Effector CD4-positive, alpha-beta T cell (primary cell): ENCODE measurements at places on chromosomes 6 and 20.

DNA sequence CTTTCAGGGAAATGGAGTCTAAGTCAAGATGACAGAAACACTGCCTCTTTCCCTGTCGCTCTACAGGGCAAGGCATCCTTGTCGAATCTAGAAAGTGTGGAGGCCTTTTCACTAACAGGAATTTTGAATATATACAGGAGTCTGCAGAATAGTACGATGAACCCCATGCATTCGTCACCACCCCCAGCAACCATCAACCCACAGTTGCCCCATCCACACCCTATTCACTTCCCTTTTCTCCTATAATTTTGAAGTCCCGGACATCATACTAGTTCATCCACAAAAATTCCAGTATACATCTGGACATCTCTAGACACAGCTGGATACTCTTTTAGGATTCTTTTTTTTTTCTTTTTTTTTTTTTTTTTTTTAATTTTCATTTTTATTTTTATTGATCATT lies 80.7 kb upstream of the RIN2 start:
- no peak for DNase-seq

GRCh38 chr6:169328112-169328801 lies 74.6 kb upstream of the THBS2 start:
- no peak for DNase-seq

GRCh38 chr6:80531681-80532619 lies 425.5 kb downstream of the BCKDHB start:
- DNase-seq, result no peak

GRCh38 chr6:160431226-160431625 lies 83.0 kb downstream of the SLC22A3 start:
- DNase-seq, result no peak

DNA sequence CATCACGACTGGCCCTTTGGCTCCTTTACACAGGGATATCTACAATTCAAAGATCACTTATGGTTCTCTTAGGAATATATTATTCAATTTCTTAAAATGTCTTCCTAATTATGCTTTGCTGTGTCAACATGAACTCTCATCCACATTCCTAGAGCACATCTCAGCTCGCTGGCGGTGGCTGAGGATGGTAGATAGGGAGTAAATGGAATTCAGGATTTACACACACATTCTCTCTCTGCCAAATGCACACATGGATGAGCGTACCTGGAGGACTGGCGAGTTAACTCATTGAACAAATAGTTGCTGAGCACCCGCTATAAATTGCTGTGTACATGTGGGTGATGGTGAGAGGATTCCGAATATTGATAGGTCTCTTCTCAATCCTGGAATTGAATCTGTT lies 4.8 kb upstream of the MRPS10 start:
- DNase-seq, result no peak

DNA sequence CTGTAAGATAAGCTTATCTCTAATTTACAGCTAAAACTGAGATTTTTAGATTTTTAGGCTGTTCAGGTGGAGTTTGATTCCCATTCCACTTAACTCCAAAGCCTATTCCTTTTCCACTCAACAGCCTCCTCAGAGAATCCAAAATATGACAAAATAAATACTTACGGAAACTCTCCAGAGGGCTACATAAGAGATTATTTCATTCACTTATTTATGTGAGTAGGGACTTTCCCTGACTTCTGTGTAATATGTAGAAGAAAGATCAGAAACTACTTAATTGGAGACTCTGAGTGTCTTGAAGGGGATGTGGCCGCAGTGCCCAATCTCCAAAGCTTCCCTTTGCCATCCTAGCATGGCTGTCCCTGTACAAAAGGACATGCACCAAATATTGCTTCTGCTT lies 72.1 kb upstream of the ISM1 start:
- no peak for DNase-seq

- DNase-seq, result no peak
Observed at GRCh38 chr6:14035071-14035847, 82.3 kb upstream of the CD83 start.

DNA sequence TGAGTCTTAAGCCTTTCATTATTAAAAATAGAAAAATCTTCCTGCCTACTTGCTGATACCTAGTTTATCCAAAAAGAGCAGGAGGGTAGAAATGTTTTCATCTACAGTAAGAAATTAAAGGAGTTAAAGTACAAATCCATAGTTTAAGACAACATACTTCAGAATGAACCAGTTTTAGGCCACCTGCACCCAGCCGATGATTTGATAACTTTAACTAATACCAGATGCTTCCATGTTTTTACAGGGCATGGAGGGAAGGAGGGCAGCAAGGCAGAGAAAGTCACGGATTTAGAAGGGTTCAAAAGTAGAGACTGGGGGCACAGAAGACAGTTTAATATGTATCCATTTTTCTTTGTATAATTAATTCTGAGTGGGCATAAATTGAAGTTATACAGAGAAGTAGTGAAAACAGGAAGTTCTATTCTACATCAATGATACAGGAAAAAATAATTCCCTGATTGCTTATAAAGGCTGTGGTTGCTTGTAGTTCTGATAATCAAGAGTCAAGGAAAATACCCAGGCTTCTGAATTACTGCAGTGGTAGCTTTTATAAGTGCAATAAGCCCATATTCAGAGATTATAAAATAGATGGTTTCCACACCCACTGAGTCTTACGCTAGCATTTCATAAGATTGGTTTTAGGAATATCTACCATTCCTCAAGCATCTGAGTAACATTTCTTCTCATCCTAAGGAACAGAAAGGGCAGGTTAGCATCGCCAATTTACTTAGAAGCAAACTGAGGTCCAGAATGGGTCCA lies 72.0 kb downstream of the GMDS start:
- DNase-seq, result no peak

DNA sequence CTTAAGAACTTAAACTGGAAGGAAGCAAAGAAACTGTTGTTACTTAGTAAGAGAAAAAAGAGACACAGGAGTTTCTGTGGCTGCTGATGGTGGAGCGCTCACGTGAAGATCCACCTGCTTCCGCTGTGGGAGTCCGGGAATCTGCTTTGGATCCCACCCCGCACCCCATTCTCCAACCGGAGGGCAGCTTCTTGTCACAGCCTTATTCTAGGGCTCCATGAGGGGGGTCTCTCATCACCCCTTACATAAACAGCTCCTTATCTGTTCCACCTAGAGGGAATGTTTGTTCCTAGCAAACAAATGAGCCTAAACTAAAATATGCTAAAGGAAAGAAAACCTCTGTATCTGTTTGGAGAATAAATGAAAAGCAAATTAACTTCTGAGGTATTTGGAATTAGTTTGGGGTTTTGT lies 280.5 kb downstream of the QKI start:
- DNase-seq, result no peak

DNA sequence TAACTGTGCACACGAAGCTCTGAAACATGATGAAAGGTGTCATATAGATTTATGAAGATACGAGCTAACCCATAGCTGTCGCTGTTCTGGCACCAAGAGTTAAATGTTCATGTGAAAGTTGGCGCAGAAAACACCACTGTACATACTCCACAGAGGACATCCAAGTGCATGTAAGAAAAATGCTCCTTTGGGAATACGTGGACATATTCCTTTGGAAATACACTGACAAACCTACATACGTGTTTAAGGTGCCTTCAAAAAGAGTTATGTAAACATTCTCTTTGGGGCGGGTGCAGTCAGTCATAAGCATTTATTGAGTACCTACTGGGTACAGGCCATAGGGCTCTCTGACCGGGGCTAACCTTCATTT lies 723 bp upstream of the ARID1B start:
- no peak for DNase-seq

GRCh38 chr20:61162451-61162850 lies 89.6 kb upstream of the CDH4 start:
- DNase-seq, result no peak

DNA sequence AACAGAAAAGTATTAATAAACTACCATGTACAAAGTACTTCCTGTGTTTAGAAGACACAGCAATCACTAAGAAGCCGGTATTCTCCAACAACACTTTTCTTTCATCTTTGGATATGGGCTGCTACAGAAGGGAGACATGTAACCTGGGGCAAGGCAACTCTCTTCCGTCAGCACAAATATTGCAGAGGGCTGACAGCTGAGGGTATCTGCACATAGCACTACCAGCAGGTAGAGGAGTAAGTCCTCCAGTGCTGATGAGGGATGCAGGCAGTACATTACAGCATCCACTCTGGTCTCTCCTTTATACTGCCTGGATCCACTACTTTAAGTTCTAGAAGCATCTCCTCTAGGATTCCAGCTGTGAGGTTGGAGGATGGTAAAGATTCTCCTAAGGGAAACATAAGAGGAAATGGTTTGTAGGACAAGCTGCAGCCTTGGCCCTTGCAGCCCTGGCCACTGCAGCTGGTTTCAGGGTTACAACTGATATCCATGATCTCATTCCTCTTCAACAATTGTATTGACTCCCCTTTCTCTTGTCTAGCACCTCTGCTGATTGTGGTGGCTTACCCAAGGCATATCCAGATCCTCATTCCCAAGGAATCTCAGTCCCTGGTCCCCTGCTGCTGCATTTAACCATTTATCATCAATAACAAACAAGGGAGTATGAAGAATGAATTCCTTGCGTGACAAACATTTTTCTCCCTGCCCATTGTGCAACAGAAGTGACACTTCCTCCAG lies 110.7 kb upstream of the ADGRF1 start:
- no peak for DNase-seq

GRCh38 chr6:119830069-119830468 lies 480.5 kb upstream of the MAN1A1 start:
- no peak for DNase-seq

GRCh38 chr6:117404548-117404947 lies 21.2 kb downstream of the ROS1 start:
- DNase-seq, result no peak

- no peak for DNase-seq
Observed at GRCh38 chr6:70666706-70667105, 977 bp upstream of the SMAP1 start.

GRCh38 chr20:38342713-38343310 lies 3.5 kb upstream of the LBP start:
- no peak for DNase-seq

DNA sequence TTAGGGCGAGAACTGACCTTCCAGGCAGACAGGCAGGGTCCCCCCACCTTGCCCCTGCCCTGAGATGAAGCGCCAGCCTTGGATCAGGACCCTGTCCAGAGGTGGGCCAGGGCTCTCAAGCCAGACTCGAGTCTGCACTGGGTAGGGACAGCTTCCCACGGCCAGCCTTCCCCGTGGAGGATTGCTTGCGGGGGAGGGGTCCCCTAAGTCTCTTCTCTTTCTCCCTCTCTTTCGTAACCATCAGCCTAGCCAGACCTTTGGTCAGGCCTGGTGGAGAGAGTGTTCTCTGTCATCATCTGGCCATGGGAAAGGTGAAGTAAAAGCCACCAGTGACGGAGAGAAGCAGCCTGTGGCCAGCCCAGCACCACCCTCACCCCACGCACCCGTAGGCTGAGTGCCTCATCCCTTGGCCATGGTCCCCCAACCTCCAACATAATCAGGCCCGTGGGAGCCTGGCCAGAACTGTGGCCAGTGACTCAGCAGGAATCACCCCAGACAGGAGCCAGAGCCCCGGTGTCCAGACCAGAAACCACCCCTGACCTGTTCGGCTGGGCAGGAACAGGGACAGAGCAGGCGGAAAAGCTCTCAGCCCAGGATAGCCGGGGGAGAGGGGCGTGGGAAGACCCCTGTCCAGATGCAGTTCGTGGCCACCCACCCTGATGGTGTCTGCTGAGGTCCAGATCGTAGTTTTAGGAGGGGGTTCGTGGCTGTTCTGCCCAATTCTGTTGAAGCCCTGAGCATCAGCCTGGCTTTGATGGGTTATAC lies 47.1 kb downstream of the SNAI1 start:
- no peak for DNase-seq

- DNase-seq, result no peak
Observed at GRCh38 chr6:120894077-120894476, 440.2 kb downstream of the TBC1D32 start.

GRCh38 chr6:47532981-47533585 lies 55.5 kb downstream of the CD2AP start:
- DNase-seq, result no peak

DNA sequence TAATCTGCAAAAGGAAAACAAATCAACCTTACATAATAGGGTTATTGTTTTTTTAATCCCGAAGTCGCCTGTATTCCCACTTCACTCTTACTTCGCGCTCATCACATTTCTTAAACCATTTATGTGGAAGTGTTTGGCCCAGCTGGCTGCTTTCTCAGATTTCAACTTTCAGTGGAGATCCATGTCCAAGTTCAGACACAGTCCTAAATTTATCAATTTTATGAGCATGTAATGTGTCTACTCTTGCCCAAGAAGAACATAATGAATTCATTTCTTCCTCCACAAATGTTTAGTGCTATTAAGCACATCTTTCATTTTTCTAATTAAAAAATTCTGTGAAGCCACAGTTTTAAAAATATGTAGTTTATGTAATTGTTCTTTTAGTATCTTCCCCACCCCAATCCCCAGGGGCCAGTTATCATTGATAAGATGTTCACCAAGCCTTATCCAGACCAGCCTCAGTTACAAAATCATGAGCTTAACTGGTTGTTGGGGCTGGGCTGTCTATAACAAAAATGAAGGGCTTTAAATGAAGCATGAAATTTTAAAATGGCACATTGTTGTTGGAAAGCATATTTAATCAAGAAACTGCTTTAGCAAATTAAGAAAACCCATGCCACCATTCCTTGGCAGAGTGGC lies 151.7 kb downstream of the UST start:
- no peak for DNase-seq

DNA sequence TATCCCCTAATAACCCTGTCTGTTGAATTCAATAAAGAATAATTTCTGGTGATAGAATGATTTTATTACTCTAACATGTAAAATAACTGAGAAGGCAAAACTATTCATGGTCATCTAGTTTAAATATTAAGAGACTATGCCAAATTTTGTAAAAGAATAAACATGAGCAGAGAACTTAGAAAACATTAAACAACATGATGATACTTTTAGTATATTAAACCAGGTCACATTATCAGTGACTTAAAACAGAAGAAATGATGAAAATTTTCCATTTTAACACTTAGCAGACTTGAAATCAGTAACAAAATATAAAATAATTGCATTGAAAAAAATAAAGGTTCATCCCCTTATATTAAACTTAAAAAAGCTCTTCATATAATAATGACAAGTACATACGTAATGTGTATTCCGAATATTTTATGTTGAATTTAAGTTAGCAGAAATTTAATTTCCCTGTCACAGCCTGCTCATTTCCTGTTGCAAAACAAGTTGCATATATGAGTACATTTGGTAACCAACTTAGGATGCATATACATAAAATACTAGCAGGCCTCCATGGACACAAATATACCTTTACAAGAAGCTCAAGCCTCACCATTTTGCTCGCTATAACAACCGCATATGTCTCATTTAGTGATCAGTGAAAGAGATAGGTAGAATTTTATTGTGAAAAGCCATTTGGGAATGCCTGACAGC lies 40.6 kb downstream of the DTNBP1 start:
- no peak for DNase-seq

GRCh38 chr20:38150335-38151170 lies 14.5 kb downstream of the TGM2 start:
- no peak for DNase-seq

DNA sequence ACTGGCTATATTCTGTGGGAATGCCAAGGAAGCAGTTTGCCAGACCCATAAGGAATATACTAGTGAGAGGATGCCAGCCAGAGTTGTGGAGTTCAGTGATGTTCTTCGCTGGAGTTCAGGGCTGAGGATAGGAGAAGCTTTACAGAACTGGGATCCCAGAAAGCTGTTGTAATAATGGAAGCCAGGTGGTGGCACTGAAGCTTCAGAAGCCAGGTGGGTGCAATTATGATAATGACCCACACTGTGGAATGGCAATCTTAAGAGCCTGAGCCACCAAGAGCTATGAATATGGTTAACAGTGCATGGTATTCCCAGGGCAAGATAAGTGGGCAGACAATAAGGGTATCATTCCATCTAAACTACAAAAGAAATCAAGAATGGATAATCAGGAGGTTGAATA lies 25.1 kb upstream of the ENPP1 start:
- no peak for DNase-seq

GRCh38 chr6:151701911-151702562 lies 105.4 kb upstream of the ESR1 start:
- DNase-seq, result no peak
